ENCODE measurements at places on chromosomes 16 and 17.

DNA sequence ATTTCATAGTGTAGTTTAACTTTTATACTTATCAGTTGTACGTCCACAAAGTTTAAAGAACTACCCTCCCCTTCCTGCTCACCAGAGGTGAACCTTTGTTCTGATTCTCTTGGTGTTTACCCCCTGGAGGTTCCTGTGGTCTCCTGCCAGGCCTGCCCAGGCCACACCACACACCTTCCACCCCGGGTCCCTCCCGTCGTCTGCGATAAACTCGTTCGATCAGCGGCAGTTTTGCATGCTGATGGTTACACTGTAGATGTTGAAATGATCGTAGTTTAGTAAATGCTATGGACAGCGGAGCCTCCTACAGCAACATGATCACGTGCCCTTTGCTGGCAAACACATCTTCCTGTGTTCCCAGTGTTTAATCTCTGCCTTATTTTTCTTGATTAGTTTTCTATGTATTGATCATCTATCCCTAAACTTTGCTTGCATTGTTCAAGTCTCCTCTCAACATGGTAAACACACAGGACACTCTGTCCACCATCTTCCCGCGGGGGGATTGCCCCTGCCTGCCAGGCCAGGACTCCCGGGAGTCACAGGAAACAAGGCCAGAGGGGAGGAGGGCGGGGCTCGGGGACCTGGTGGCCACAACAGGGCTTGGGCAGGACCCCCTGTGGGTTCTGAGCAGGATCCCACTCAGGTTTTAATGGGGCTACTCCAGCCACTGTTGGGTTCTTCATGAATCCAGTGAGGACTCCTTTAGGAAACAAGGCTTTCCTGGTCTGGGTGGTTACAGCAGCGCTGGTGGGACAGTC, 2.8 kb upstream of the ACSF3 start:
- no peak for DNase-seq

GRCh38 chr16:3718628-3719027, 1.3 kb upstream of the TRAP1 start:
- DNase-seq = no peak

DNA sequence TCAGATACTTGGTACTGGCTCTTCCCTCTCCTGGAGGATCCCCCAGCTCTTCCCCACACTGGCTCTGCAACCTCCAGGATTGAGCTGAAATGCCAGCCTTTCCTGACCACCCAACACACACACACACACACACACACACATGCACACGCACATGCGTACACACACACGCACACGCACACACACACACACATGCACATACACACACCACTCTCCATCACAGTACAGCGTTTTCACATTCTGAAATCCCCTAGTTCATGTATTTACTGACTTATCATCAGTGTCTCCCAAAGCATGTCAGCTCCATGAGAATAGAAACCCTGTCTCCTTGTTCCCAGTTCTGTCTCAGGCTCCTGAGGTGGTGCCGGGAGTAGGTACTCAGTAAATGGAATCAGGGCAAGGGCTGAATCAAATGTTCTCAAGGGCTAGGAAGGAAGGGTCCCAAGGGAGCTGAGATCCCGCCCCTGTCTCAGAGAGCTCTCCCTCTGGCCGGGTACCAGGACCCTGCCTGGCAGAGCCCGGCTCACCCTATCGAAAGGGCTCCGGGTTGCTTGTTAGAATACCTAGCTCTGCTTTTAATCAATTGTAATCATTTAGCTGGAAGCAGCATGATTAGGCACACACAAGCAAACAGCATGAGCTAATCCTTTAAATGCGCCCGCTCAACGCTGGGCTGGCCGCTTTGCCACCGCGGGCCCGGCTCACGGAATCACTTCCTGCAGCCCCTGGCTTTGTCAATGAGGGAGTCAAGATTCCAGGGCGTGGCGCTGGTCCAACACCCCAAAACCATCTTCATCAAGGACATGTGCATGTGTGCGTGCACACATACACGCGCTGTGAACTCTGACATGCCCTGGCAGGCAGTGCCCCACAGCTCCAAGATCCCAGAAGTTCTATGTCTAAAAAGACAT, 140.7 kb downstream of the C16orf78 start:
- no peak for DNase-seq

GRCh38 chr16:86533767-86534351, 21.2 kb downstream of the MTHFSD start:
- DNase-seq = no peak

DNA sequence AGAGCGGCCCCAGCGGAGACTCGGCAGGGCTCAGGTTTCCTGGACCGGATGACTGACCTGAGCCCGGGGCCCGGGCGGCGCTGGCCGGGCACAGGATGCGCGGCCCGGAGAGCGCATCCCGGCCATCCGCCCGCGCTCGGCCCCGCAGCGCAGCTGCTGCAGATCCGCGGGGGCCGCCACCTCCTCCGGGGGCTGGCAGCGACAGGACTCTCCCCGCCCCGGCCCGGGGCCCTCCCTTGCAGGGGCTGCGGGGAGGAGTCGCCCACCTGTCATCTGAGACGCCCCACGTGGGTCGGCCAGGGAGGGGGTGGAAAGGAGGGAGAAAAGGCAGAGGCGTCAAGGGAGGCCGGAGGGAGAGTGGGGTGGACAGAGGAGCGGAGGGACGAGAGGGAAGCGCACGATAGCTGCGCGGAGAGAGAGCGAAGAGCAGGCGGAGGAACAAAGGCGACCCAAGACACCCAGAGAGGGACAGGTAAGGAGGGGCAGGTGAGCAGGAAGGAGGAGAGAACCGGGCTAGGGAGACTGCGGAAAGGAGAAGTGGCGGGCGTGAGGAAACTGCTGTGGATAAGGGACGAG, 471 bp upstream of the PRKAR1A start:
- peak; percentile 90 for DNase-seq
